ENCODE measurements at places on chromosomes 16 and 17. TPM values are rescaled to one million over a fixed set of nuclear protein-coding genes. Genes with fewer than 3 reads are reported as not detected.

Gene PRCD
- not detected for total RNA-seq

Gene NEUROD2
- total RNA-seq: not detected

DNA sequence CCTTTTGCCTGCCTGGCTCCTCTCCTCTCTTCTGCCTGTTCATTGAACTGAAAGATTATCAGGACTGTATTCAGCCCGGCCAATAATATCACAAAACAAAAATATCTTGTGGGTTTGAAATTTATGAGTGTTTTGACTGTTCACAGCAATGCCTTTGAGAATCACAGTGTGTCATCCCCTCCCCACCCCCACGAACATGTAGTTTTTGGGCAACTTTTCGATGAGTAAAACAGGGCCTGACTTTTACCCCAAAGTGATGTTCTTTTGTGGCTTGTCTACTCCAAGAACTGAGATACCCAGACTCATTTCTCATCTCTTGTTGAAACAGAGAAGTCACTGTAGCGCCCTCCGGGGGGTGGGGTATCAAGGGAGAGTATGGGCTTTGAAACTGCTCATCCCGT, 675.7 kb downstream of the WWOX start:
- peaks cover 6% of the 10 kb centered on the region for H3K27me3 ChIP-seq
- H3K36me3 ChIP-seq: peaks cover 14% of the 10 kb centered on the region
- H3K27ac ChIP-seq: peak overlapping the region; percentile 88
- no peak overlapping the region for H3K4me3 ChIP-seq
- peak; percentile 88 for DNase-seq

DNA sequence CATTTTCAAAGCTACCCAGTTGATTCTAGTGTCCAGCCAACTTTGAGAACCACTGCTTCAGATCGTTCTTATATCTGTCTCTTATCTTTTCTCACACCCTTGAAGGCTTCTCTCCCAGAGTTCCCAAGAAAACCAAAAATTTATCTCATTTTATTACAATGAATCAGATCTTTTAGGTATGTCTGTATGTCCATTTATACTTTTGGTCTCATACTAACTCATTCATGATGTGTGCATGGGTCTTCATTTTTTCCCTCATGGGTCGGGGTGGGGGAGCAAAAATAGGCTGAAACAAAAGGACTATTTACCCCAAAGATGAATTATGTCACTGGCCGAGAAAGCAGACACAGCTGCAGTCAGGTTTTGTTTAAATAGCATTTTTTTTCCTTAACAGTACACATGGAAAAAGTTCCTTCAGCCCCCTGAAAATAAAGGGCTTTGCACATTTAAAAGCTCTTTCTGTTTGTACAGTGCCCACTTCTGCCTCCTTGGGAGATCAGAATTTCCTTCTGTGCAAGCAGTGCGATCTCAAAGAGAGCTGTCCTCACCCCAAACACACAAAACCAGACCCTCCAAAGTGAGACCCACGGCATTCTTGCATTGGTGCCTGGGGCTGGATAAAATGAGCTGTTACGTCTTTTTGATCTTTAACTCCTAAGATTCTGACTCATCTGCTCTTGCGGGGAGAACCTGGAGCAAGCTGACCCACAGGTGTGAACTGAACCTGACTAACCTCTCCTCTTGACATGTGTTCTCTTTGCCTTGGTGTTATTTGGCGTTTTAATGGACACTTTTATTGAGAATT, 251.2 kb upstream of the ELAC2 start:
- no peaks in the 10 kb centered on the region for H3K27me3 ChIP-seq
- DNase-seq: no peak
- H3K4me3 ChIP-seq: no peak overlapping the region
- H3K4me1 ChIP-seq: no peaks in the 10 kb centered on the region
- no peak overlapping the region for H3K27ac ChIP-seq

- H3K4me1 ChIP-seq: no peaks in the 10 kb centered on the region
- H3K27me3 ChIP-seq: peaks cover 1% of the 10 kb centered on the region
- DNase-seq: no peak
- H3K36me3 ChIP-seq: no peaks in the 10 kb centered on the region
Observed at GRCh38 chr16:66387817-66388332, 21.4 kb downstream of the CDH5 start.

DNA sequence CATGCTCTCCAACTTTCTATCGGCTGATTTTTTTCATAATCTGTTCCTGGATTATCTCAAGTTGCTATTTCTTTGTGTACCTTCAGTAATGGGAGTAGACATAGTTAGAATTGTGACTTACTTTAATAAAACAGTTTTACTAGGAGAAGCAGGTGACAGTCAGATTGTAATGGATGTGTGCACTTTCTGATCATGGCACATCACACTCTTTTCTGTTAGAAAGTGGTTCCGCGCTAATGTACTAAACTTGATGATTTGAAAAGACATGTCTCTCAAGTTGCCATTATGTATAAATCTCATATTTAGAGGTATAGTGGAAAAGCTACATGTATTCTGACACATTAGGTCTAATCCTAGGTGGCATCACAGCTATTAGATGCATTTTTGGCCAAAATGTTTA, 121.3 kb upstream of the CDH8 start:
- no peak overlapping the region for H3K4me3 ChIP-seq
- no peak for DNase-seq
- H3K27me3 ChIP-seq: no peaks in the 10 kb centered on the region
- H3K27ac ChIP-seq: no peak overlapping the region
- H3K4me1 ChIP-seq: no peaks in the 10 kb centered on the region
- no peaks in the 10 kb centered on the region for H3K36me3 ChIP-seq

GRCh38 chr17:32357615-32358014, 7.7 kb downstream of the ZNF207 start:
- DNase-seq: no peak
- no peaks in the 10 kb centered on the region for H3K27me3 ChIP-seq
- H3K27ac ChIP-seq: no peak overlapping the region
- H3K36me3 ChIP-seq: peaks cover 67% of the 10 kb centered on the region

GRCh38 chr16:67885545-67885944, 860 bp downstream of the NRN1L start:
- no peaks in the 10 kb centered on the region for H3K4me1 ChIP-seq
- peaks cover 15% of the 10 kb centered on the region for H3K36me3 ChIP-seq
- no peak overlapping the region for H3K27ac ChIP-seq
- DNase-seq: no peak
- H3K4me3 ChIP-seq: no peak overlapping the region

DNA sequence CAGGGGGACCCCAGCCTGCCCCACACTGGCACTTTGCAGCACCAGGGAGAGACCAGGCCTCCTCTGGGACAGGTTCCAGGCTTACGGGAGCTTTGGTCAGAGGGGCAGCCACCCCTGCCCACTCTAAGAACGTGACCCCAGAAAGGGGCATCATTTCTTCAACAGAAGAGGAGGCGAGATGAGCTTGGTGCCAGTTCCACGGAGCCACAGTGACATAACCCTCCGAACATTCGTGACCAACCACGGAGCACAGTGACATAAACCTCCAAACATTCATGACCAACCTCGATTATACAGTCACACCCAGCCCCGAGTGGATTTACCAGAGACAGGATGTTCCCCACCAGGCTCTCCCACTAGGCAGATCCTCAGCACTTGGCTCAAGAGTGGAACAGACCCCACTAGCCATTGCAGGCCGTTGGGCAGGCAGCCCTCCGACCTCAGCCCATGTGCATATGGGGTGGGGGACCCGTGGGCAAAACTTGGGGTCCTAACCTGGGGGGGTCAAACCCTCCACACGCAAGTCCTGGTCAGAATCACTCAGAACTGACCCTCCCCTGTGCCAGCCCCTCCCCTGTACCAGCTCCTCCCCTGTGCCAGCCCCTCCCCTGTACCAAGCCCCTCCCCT, 112.9 kb downstream of the METRNL start:
- peak; percentile 1 for DNase-seq
- no peak overlapping the region for H3K27ac ChIP-seq
- no peaks in the 10 kb centered on the region for H3K27me3 ChIP-seq
- no peak overlapping the region for H3K4me3 ChIP-seq

DNA sequence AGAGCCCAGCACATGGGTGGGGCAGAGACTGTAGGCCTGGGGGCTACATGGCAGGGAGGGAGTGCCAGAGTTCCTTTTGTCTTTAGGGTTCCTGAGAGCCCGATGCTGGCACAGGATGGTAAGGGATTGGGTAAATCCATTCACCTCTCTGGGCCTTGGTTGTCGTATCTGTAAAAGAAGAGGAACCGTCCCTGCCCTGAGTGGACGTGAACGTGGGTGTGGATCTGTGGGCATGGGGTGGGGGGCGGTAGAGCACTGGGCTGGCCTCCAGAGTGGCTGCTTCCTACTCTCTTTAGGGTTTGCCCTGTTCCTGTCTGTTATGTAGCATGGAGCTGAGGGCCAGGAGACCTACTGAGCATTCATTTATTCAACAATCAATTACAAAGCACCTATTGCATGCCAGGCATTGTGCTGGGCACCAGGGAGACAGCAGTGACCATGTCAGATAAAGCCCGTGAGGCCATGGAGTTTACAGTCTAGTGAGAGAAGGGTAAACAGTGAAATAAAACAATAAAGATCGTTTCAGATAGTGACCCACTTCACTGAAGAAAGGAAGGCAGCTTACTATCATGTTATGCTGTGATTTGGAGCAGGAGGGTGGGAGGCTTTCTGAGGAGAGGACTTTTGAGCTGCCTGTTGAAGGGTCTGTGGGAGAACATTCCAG, 13.1 kb upstream of the TCAP start:
- H3K27me3 ChIP-seq: no peaks in the 10 kb centered on the region
- no peak for DNase-seq
- H3K4me3 ChIP-seq: no peak overlapping the region
- peaks cover 26% of the 10 kb centered on the region for H3K4me1 ChIP-seq

- no peaks in the 10 kb centered on the region for H3K27me3 ChIP-seq
- H3K4me3 ChIP-seq: no peak overlapping the region
- DNase-seq: no peak
Observed at GRCh38 chr16:3534126-3534525, 33.3 kb downstream of the CLUAP1 start.

DNA sequence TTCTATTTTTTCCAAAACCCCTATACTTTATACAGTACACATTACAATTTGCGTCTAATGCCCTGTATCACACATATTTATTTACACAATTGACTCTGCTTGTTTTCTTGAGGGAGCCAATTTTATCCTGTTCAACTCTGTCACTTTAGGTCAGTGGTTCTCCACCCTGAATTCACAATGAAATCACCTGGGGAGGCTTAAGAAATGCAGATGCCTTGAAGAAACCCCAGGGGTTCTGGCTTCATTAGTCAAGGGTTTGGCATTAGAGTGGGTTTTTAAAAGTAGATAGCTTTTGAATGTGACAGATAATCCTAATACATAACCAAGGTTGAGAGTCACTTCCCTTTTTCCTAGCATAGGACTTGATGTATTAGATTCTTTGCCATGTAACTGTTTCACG, 398.6 kb upstream of the ERCC4 start:
- no peak overlapping the region for H3K4me3 ChIP-seq
- no peaks in the 10 kb centered on the region for H3K27me3 ChIP-seq
- no peak overlapping the region for H3K27ac ChIP-seq
